ENCODE measurements at places on chromosomes 7 and 10.

DNA sequence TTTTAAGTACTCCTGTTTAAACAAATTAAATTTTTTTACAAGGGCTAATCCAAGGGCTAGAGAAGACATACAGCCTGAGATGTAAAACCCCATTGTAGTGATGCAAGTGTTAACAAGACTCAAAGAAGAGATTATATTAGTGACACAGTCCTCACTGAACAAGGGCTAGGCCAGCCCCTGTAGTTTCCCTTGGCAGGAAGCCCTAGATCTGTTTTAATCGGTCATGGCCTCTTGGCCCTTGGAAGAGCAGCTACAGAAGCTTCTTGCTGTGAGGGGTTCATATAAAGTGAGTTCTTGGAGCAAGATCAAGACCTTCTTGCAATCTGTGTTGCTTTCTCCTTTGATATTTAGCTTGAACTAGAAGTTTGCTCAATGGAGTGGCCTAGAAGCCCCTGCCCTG lies 1339.4 kb downstream of the XPNPEP1 start:
- no peak for DNase-seq

- peak; percentile 24 for DNase-seq
Observed at GRCh38 chr7:102286237-102287110, at the start of gene SH2B2. TSS of gene SH2B2 (plus strand) at chr7:102286868. CDS start at chr7:102300551, 13,683 bp downstream.

- no peak for DNase-seq
Observed at GRCh38 chr7:142307246-142307900, 49.5 kb upstream of the PRSS58 start.

- no peak for DNase-seq
Observed at GRCh38 chr7:50857804-50858489, 75.3 kb upstream of the GRB10 start.

DNA sequence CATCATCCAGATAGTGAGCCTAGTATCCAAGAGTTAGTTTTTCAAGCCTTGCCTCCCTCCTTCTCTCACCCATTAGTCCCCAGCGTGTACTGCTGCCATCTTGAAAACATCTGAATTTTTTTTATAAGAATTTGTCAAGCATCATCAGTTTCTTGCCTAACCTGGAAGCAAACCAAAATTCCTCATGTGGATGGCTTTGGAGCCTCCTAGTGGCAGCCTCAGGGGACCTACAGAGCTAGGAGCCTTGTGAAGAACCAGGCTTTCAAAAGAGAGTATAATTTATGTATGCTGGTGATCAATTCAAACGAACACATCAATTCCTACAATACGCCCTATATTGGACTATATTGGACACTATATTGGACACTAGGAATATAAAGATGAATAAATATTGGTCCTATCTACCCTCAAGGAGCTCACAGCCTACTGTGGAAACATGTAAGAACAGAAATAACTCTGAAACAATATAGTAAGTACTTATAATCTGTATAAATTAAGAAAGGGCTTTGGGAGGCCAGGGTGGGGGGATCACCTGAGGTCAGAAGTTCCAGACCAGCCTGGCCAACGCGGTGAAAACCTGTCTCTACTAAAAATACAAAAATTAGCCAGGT lies 63.4 kb downstream of the HPSE2 start:
- peak; percentile 61 for DNase-seq

DNA sequence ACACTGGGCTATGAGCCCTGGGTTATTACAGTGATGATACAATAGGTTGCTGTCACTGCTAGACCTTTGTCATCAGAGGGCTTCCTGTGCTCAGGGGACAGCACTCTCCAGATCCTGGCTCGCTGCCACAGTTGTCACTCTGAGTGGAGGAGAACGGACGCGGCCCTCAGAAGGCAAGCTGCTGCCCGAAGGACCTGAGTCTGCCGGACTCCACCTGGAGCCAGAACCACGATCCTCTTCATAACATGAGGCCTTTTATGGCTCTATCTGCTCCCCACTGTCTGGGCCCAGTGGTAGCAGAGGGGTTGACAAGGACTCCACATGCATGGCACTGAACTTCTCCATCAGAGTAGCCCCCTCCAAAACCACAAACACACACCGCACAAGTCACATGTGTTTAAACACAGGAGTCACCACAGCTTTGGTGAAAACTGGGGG lies 94.7 kb upstream of the EFCAB10 start:
- DNase-seq: no peak

DNA sequence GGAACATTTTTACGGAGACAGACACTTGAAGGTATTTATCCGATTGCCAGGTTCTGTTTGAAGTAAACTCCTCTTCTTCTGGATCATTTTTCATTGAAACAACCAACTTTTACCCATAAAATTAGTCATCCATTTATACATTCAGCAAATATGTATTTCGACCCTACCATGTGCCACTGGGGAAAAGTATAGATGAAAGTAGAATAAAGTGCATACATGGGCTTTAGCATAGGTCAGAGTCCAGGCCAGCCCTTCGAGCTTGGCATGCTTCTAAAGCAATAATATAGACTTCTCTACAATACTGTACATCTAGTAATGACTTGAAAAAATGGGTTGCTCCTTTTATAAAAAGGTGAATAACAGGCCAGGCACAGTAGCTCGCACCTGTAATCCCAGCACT lies 10.1 kb downstream of the SLC25A16 start:
- peak; percentile 0 for DNase-seq

DNA sequence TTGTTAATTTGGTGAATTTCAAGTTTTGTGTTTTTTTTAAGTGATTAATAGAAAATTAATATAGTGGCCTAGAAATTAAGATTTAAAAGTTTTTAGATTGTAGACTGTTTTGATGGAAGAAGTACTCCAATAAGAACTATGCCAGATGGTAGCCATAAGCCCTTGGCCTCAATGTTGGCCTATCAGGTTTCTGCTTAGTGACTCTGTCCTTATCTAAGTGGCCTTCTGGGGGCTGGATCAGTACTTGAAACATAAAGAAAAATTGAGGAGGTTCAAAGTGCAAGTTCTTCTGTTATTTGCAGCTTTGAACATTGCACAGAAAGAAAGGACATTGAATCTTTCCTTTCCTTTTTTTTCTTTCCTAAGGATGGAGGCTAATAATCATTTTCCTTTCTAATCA lies 9.9 kb downstream of the CCDC126 start:
- no peak for DNase-seq

DNA sequence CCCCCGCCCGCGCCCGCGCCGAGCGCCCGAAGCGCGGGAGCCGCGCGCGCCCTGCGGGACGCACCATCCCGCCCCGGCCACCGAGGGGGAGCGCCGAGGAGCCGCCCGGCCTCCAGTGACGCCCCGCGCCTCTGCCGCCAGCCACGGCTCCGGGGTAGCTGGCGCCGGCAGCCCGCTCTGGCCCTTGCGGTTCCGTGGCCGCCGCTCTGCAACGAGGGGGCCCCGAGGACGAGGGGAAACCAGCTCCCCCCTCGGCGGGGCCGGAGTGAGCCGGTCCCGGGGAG lies at the start of gene PAXIP1:
PAXIP1 (minus strand) TSS at position 33 of the 284 bp plus-strand sequence. CDS start 195 bp downstream, outside the sequence.
- no peak for DNase-seq

GRCh38 chr10:110413903-110414547 lies 83.7 kb upstream of the DUSP5 start:
- DNase-seq: no peak

GRCh38 chr10:113441220-113441619 lies 111.6 kb upstream of the HABP2 start:
- peak; percentile 30 for DNase-seq

- no peak for DNase-seq
Observed at GRCh38 chr7:30760514-30761213, 8.7 kb downstream of the INMT start.

- DNase-seq: no peak
Observed at GRCh38 chr7:55113760-55114540, 95.1 kb downstream of the EGFR start.

- no peak for DNase-seq
Observed at GRCh38 chr7:141071260-141071854, 2.5 kb upstream of the TMEM178B start.

DNA sequence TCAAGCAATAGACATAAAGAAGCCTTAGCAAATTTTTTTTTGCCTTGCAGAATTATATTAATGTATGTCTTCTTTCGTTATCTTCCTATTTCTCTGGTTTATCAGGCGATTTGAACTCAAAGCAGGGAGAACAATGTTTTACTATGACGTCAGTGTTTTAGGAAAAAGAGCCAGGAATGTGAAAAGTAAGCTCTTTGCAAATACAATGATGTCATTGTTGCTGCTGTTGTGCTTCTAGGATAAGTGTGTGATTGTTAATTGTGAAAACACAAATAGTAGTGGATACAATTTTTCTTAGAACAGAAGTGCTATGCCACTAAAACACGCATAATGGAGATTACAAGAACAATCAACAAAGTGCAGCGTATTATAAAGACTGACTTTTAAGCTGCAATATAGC lies 9.5 kb upstream of the AUTS2 start:
- DNase-seq: no peak

GRCh38 chr7:714251-714671 lies 12.2 kb upstream of the DNAAF5 start:
- no peak for DNase-seq

GRCh38 chr10:12707461-12708185 lies 293.9 kb downstream of the CCDC3 start:
- DNase-seq: peak; percentile 94

DNA sequence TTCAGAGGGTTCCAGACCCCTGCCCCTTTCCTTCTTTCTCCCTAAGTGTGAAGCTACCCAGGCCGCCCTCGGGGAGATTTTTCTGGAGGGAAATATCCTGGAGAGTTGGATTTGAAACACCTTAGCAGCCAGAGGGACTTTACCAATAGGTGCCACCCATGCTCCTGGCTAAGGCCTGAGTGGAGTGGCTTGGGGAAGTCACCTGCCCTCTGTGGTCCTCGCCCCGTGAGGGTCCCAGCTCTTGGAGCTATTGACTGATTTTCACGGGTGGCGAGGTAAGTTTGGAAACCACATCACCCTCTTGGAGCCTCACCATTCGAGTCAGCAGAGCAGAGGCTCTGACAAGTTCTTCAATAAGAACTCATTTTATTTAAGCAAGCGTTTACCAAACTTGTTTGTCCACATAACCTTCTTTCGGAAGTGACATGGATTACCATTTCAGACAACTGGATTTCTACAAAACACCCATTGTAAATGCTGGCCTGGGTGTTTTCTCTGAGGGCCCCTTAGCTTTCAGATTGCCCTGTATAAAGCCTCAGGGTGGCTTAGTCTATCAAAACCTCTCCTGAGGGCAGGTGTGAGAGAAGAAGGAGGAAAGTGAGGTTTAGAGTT lies 20.4 kb downstream of the AQP1 start:
- no peak for DNase-seq

DNA sequence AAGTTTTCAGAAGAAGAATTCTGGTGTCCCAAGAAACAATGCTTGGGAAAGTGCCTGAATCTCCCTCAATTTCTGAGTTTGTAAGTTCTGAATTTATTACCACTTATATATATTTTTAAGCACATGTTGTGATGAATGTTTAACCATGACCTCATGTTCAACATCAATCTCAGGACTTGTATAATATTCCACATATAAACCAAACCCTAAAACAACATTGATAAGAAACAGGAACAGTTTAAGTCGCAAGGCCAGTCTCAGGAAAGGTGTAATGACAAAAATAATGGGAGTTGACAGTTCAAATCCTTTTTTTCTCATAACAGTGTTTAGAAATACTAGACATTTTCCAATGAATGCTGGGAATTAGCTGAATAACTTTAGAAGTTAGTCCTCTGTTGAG lies 22.8 kb downstream of the NRP1 start:
- DNase-seq: no peak

DNA sequence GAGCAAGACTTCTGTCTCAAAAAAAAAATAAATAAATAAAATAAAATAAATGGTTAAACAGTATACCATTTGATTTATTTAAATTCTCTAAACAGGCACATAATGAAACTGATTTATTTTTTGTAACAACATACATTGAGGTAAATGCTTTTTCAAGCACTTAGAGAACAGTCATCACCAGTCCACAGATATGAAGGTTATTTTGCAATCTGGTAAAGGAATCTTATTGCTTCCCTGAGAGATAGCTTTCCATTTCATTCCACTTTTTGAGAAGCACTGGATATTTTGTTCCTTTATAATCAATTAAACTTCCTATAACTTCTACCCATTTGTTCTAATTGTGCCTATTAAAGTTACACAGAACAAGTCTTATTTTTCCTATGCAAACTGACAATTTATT lies 5.2 kb downstream of the CEP55 start:
- no peak for DNase-seq

DNA sequence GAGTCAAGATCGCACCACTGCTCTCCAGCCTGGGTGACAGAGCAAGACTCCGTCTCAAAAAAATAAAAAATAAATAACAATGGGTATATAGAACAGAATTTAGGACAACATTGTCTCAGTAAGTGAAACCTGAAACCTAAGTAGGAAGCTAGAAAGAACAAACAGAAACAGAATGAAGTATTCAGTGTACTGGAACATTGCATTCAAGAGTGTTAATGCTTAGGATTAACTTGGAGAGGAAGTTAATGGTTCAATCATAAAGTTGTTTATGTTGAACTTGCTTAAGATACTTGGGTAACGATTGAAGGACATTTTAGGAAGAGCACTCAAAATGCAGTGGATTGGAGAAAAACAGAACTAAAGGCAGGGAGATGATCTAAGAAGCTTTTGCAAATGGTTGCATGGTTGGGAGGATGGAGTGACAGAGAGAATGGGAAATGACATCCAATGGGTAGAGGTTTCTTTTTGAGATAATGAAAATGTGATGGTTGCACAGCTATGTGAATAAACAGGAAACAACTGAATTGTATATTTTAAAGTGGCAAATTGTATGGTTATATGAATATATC lies 233.7 kb downstream of the ADK start:
- DNase-seq: no peak

- DNase-seq: no peak
Observed at GRCh38 chr10:46550795-46551700, 5.4 kb downstream of the GPRIN2 start.

GRCh38 chr10:77774940-77775391 lies 137.4 kb upstream of the KCNMA1 start:
- DNase-seq: no peak

DNA sequence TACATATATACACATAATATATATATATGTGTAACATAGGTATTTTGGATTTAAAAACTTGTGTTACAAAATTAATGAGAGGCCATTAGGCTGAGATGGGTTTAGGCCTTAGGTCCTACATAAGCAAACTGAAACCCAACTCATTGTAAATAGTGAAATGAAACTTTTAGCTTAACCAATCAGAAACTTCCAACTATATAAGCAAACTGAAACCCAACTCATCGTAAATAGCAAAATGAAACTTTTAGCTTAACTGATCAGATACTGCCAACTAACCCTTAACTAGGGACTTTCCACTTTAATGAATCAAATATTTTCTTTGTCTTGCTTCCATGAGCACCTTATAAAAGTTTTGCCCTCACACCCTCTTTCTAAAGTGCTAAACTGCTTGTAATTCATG lies 17.3 kb upstream of the SAMD9L start:
- DNase-seq: no peak

GRCh38 chr7:45930967-45931366 lies 9.9 kb upstream of the IGFBP3 start:
- no peak for DNase-seq

DNA sequence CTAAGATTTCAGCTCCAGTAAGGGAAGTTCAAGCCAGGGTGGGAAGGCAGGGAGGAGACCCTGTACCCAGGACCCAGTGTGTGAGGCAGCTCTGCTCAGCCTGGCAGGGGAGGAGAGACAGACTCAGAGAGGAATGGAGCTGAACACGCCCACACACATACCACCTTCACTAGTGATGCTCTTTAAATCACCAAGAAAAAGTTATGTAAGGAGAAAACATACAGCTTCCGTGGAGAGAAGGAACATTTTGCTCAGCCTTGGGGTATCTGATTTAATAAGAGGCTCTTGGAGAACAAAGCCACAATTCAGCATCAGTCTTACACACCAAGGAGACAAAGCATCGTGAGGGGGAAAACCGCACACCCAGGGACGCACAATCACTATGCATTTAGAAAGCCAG lies 62.9 kb downstream of the PRKAG2 start:
- no peak for DNase-seq

- DNase-seq: no peak
Observed at GRCh38 chr10:94409021-94409657, 6.8 kb downstream of the TBC1D12 start.
